ENCODE measurements at places on chromosomes 16 and 17.

- no peak for DNase-seq
Observed at GRCh38 chr16:35749253-35750141, 2290.1 kb downstream of the TP53TG3F start.

DNA sequence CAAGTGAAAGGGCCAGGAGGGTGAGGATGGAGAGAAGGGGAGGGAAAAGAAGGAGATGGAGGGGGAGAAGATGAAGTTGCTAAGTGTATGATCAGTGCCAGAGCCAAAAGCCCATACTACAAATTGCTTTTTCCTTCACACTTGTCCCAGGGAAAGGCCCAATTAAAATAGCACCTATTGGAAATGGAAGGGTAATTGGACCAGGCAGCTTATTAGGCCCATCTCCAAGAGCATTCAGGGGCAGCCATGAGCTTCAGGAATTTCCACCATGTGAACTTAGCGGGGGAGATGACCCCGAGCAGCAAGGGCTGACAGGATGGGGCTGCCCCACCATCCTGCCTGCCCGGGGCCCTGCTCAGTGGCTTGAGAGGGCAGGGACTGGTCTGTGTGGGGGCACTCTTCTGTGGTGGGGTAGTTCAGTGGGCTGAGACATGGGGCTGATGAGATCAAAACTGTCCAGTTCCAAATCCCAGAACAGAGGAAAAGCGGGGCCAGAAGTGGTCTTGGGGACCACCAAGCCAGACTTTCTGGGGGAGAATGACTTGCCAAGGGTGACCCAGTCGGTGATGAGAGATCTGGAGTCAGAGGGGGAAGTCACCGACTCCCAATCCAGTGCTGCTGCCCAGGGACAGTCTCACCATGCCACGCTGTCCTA, 27.5 kb downstream of the GOSR2 start:
- no peak for DNase-seq

- DNase-seq, result no peak
Observed at GRCh38 chr17:491086-492021, 138.7 kb upstream of the RPH3AL start.

- no peak for DNase-seq
Observed at GRCh38 chr17:32654324-32654723, 167.5 kb downstream of the CDK5R1 start.

GRCh38 chr17:29434550-29434949, 44.4 kb downstream of the TAOK1 start:
- DNase-seq, result no peak

GRCh38 chr17:41773190-41773588, 13.3 kb downstream of the JUP start:
- DNase-seq, result no peak

DNA sequence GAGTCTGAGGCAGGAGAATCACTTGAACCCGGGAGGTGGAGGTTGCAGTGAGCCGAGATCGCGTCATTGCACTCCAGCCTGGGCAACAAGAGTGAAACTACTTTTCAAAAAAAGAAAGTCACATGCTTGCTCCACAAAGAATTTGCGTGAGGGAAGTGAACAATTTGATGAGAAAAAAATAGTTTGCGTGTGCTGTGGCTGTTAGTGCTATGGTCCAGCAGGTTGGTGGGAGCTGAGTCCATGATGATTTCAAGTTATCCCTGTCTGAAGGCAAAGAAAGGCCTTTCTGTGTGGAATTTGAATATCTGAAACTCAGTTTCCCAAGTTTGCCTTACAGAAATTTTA, 21.0 kb downstream of the PRCD start:
- DNase-seq, result no peak

DNA sequence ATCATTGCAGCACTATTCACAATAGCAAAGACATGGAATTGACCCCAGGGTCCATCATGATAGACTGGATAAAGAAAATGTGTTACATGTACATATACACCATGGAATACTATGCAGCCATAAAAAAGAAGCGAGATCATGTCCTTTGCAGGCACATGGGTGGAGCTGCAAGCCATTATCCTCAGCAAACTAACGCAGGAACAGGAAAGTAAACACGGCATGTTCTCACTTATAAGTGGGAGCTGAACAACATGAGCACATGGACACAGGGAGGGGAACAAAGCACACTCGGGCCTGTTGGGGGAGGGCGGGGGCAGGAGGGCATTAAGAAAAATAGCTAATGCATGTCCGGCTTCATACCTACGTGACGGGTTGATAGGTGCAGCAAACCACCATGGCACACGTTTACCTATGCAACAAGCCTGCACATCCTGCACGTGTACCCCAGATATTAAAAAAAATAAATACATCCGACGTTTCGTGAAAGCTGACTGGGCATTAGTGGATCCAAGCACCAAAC, 28.9 kb downstream of the ZNF778 start:
- no peak for DNase-seq

GRCh38 chr16:63188086-63188771, 1152.0 kb upstream of the CDH8 start:
- no peak for DNase-seq

DNA sequence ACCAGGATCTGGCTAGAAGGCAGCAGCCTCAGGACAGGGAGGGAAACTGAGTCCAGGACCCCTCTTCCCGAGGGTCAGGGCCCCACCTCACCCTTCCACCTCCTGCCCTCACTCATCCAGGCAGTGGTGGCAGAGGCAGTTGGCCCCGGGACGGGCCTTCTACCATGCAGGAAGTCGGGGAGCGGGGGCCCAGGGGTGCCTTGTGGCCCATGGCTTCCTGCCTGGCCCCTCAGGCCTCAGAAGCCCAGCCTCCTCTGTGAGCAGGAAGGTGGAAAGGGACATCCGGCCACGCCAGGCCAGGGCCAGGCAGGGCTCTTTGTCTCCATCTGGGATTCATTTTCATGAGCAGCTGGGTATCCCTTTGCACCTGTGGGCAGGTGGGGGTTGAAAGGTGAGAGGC, 58.5 kb downstream of the BAHCC1 start:
- DNase-seq, result no peak

GRCh38 chr17:39198186-39198566, 707 bp upstream of the CACNB1 start:
- DNase-seq, result no peak

DNA sequence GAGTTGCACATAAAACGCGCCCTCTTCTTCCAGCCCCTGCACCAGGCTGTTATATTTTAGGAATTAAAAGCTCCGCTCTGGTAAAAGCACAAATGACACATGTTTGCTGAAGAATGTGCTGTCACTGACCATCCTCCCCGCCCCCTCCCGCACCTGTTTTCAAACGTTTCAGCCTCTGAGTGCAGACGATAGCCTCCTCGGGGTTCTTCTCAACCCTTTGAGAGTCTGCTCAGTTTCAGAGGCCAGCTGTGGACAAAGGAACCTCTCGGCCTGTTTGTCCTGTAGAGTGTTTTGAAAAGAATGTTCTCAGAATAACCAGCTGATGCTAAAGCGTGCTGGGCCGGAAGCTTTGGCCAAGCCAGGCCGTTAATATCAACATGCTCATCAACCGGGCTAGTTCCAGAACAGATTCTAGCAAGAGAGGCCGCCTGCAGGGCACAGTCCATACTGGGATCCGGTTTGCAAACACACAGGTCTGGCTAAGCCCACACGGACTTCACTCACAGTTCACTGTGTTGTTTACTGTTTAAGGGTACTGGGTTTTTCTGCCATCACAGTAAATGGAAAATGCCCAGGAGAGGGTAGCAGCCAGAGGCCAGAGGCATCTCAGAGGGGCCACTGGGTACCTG, 6.4 kb upstream of the CACNG4 start:
- no peak for DNase-seq

DNA sequence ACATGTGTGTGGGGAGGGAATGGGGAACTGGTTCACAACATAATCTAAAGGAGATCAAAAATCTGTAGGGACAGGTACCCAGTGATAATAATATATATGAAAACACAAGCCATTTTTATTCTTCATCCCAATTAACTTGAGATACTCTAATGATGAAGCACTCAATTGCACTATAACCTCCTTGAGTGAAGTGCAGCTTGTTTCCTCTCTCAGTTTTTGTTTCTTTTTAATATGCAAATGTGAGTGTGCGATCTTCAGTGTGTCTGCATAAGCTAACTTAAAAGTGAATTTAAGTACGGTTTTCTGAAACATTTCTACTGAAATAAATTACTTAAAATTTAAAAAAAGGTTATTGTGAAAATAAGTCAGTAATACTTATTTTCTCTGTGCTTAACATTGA, 623.5 kb downstream of the CDH11 start:
- DNase-seq, result no peak

DNA sequence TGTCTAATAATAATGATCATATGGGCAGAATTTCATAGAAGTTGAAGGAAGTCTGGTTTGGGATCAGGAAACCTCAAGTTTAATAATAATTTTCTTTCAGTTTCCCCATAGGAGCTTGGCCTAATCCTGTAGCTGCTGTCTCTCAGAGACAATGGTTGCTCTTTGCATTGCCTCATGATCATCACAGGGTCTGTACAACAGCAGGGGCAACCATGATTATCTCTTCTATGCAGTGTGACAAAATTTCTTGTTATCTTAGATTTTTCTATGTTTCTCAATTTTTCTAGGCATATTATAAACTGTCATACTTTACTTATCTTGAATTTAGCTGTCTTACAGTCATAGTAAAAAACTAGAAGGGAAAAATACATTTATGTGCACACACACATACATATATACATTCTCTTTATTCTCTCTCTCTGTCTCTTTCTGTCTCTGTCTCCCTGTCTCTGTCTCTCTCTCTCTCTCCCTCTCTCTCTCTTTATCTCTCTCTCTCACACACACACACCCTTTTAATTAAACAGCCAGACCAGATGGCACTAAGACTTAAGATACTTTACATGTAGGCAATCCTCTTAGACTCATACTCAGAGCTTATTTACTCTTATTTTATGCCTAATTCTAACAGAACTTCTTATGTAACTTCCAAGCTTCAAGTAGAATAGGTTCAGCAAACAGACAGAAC, 30.5 kb downstream of the SMIM36 start:
- DNase-seq, result no peak

GRCh38 chr17:50923611-50924010, 57.5 kb upstream of the TOB1 start:
- no peak for DNase-seq

GRCh38 chr16:88703486-88704309, 2.5 kb downstream of the RNF166 start:
- DNase-seq, result peak; percentile 68

- no peak for DNase-seq
Observed at GRCh38 chr16:15966836-15967546, 17.6 kb downstream of the ABCC1 start.

- DNase-seq, result no peak
Observed at GRCh38 chr17:81566461-81567126, 14.4 kb upstream of the FAAP100 start.

DNA sequence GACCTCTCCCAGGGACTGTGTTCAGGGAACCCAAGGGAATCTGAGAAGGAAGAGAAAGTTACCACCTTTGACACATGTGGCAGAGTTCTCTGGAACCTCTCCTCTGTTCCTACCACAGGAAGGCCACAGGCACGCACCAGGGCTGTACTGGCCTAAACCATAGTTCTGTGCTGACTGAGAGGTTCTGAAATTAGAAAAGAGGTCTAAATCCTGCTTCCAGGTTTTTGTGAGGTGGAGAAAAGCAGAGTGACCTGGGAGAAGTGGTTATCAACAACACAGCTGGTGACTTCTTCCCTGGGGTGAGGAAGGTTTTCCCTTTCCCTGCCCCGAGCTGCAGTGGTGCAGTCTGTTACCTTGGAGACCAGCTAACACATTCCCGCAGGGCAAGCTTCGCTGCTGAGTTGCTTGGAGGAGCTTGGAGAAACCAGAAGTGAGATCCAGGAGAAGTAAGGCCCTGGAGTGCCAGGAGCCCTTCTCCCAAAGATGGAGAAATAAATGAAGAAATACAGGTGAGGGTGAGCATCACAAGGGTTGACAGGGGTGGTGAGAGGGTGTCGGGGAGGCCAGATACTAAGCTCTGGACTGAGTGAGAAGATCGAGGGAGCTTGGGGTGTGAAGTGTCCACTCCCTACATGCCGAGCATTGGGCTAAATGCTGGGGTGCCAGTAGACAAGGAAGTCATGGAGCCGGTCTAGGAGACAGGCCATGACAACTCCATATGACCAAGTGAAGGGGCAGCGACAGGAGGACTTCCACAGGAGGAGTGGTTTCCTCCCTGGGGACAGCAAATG, at the start of gene VWA3A:
Gene VWA3A (plus strand): TSS at position 399 of the 791 bp plus-strand sequence. CDS start 97 bp downstream, at position 496.
- no peak for DNase-seq

- no peak for DNase-seq
Observed at GRCh38 chr17:78883533-78884131, 19.4 kb downstream of the CEP295NL start.

DNA sequence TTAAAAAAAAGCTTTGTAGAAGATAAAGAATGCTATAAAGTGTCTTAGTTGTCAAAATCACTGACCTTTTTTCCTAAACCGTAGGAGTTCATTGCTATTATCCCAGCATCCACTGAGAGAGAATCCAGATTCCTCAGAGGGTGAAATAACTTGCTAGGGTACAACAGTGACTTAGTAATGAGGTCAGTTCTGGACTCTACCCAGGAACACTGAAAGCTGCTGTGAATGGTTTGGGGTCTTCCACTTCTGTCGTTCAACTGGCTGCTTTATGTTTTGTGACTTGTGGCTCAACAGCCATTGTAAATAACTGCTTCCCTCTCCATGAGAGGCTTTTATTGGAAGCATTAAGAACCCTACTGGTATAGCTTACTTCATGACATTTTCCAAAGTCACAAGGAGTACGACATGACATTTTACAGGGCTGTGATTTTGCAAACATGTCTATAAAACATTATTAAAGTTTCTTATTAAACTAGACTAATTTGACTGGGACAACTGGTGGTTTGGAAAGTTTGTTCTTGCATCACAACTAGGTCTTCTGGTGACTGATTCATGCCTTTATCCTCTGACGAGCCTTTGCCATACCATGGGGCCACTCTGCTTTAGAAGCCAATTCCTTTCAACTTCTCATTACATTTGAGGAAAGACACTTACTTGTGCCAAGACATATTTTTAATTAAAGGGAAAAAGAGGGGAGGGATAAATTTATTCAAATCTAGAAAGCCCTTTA, 92.2 kb upstream of the CDH11 start:
- DNase-seq, result no peak

- DNase-seq, result peak; percentile 34
Observed at GRCh38 chr17:7523033-7523432, 25.8 kb upstream of the TNFSF12 start.

GRCh38 chr16:59510008-59510424, 775.9 kb upstream of the GOT2 start:
- DNase-seq, result no peak

GRCh38 chr16:13207151-13207550, 305.8 kb downstream of the SHISA9 start:
- DNase-seq, result no peak

GRCh38 chr17:49473900-49474751, 21.0 kb upstream of the NGFR start:
- DNase-seq, result no peak
